ENCODE measurements at places on chromosomes 12 and 14.

GRCh38 chr14:60654334-60654821, 5.1 kb upstream of the SIX1 start:
- no peak for DNase-seq

GRCh38 chr12:14665354-14666348, 30.7 kb downstream of the GUCY2C start:
- no peak for DNase-seq

- DNase-seq = no peak
These were observed 61.9 kb upstream of the MAX start for GRCh38 chr14:65164068-65164824.

DNA sequence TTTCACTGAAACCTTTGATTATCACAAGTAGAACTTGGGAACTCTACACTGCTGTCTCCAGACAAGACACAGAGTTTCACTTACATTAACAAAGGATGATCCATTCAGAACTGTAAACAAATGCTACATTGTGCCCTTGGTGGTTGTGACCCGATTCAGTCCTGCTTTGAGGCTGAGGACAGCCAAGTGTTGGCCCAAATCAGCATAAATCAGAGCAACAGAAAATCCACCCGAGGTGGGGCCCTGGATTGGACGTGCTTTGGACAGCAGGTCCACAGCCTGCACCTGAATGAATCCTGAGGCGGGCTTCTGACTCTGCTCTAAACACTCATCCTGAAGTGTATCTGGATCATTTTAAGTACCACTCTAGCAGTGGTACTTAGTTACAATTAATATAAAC, 68.8 kb downstream of the PPP2R5C start:
- no peak for DNase-seq

DNA sequence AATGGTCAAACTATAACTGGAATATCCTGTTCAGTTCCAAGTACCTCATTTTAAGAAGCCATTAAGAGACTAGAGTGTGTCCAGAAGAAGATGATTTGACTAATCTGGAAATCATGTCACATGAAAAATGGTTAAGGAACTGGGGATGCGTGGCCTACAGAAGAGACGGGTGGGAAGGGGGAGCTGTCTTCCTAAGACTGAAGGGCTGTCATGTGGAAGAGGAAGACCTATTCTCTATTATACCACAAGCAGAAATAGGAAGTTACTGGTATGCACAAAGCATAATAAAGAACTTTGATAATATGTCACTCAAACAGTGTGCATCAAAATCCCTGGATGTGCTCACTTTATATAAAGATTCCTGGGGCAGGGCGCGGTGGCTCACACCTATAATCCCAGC, 50.3 kb downstream of the HECTD4 start:
- DNase-seq = no peak

Measured in activated T-cell treated with anti-CD3 and anti-CD28 coated beads for 48 hours (primary cell).